DMS 273 treated with DMSO at 0.1 percent for 48 hours (cell line): ENCODE measurements at places on chromosomes 3 and 15.

GRCh38 chr3:55491296-55491816 lies 4.2 kb upstream of the WNT5A start:
- DNase-seq: peak; percentile 24

DNA sequence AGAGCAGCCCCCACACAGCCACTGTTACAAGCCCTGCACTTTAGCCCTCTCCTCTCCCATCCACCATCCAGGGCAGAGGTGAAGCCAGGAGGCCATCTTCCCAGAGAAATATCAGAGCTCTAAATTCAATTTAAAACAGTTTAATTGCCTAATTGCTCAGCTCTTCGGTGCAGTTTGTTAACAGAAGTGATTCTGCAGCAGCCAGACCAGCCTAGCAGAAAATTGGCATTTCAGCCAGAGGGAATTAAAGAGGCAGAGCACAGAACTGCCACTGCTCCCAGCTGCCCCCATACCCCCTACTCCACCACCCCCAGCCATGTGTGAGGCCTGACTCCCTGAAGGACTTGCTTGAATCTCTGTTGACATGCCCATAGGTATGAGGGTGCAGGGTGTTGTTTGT lies 38.5 kb downstream of the TPRA1 start:
- DNase-seq: no peak

DNA sequence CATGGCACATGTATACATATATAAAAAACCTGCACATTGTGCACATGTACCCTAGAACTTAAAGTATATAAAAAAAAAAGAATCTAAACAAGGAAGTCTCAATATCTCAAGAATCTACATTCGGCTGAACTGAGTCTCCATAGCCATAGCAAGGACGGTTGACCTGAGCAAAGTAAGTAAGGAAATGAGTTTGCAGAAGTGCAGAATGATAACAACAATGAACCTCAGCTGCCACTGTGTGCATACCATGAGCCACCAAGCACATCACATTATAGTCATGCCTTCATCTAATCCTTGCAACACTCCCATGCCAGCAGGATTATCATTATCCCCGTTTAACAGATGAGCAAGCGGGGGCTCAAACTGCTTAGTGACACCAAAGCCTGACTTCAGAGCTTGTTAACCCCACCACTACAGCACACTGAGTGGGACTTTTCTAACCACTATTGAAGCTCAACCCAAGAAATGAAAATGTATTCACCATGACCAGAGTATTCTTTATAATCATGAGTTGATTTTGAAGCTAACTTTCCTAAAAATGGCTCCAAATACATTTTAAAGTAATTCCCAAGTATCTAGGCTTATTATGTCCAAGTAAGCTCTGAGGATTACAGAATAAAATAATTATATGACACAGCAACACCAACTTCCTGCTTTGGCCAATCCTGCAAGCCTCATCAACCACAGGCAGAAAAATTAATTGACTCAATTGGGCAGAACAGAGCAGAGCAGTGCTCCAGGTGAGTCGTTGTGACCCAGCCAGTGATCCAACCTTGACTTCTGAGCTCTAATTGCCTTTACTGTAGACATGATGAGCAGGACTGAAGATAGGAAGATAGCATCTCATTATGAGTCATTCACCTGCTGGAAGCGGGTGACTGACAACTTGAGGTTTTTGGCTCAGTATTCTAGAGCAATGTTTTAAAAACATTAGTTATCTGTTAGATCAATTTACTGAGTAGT lies 47.3 kb upstream of the IL12A start:
- no peak for DNase-seq

DNA sequence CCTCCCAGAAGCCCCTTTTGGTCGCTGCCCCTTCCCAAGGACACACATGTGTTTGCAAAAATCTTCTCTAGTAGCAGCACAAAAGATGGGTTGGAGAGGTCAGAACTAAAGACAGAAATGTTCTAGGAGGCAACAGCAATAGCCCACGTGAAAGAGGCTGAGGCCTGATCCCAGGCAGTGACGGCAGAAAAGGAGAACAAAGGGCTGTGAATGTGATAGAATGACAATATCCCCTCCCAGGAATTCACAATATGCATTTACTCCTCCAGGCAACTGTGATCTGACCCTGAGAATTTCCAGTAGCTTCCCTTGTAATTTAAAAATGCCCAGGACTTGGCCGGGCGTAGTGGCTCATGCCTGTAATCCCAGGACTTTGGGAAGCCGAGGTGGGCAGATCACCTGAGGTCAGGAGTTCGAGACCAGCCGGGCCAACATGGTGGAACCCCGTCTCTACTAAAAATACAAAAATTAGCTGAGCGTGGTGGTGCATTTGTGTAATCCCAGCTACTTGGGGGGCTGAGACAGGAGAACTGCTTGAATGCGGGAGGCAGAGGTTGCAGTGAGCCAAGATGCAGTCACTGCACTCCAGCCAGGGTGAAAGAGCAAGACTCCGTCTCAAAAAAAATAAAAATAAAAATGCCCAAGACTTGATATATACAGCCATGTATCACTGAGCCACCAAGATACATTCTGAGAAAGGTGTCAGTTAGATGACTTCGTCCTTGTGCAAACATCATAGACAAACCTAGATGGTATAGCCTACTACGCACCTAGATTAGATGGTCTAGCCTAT lies 43.6 kb upstream of the PIAS1 start:
- DNase-seq: no peak

DNA sequence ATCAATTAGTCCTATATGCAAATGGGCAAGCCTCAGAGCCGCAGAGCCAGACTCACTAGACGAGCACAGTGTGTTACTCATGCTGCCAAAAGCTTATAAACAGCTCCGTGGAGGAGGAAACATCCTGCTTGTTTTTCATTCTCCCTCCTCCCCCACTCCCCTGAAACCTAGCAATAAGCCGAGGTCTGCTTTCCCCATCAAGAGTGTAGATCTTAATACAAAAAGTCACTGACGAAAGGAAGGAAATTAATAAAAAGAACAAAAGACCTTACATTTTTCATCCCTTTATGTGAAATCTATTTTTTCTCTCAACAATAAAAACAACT lies 88.5 kb downstream of the XXYLT1 start:
- DNase-seq: peak; percentile 16

- DNase-seq: no peak
Observed at GRCh38 chr3:41630708-41631107, 331.2 kb downstream of the ULK4 start.

GRCh38 chr3:14285548-14285925 lies 106.9 kb downstream of the LSM3 start:
- peak; percentile 85 for DNase-seq

DNA sequence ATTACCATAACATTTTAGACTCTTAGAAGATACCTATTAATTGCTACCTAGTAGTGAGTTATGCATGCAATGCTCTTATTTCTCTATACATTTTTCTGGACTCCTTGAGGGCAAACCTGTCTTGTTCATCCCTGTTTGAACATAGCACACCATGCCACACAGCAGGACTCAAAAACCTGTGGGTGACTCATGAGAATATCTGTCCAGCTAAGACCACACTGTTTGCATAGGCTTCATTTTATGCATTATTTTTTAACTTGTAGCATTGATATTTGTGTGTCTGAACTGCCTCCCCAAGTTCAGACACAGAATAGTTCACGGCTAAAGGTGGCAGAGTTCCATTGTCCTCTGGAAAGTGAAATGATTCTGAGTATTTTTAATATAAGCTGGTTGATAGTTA lies 1.8 kb downstream of the LMCD1 start:
- DNase-seq: no peak

DNA sequence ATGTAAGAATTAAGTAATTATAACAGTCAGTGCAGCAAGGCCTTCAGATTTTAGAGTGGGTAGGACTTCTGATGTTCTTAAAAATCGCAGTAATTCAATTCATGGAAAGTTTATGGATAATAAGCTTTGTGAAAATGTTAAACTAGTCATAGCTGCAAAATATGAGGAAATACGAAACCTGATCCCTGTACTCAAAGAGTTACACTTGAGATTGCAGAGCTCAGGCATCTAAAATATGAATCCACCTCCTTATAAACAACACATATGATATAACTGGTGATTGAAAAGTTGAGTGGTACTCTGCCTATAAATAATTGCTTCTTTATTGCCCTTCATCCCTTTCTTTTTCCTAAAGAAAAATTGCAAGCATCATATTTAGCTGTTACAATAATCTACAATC lies 473.3 kb downstream of the OTOL1 start:
- no peak for DNase-seq

DNA sequence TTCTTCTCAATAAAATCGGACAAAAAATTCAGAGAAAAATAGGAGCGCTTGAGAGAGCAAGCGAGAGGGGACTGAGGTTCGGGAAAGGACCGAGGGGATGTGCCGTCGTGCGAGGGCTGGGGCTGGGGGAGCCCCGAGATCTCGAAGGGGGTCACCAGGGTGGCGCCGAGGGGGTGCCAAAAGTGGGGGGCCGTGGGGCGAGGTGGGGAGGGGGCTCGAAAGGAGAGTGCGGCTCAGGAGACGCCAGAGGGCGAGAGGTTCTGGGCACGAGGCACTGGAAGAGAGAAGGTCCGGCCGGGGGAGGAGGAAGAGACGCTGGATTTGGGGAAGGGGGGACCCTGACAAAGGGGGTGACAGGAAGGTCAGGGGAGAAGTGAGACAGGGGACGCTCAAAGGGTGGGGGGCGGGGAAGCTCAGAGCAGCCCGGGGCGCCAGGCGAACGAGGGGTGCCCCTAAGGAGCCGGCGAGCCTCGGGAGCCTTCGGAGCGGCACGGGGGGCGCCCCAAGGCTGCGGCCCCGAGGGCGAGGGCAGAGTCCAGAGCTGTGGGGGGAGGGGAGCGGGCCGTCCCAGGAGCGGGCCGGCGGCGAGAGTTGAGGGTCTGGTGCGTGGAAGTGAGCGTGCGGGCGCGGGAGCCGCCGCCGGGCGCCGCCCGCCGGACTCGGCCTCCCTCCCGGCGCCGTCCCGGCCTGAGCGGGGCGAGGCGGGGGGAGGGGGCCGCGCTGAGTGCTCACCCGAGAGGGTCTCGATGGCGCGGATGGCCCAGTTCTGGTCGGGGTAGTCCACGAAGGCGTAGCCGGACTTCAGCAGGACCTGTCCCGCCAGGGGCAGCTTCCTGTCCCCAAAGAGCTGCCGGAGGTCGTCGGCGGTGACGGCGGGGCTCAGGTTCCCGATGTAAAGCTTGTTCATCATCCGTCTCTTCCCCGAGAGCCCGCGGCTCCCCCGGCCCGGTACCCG lies 514 bp downstream of the IGF2BP2 start:
- DNase-seq: no peak

- DNase-seq: no peak
Observed at GRCh38 chr3:167198949-167199600, 181.0 kb downstream of the ZBBX start.

DNA sequence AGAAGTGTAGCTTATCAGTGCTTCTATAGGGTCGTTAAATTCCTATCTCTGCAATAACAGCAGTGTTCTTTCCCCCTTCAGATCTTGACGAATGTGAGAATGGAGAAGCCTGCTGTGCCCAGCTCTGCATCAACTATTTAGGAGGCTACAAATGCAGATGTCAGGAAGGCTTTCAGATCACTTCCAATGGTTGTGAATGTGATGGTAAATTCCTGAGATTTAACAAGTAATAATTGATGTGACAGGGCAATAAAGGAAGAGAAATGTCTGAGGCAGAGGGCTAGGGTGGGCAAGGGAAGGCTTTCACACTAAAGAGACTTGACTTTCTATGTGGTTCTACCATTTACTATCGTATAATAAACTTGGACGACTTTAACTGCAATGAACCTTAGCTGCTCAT lies 711.7 kb upstream of the GOLIM4 start:
- no peak for DNase-seq

GRCh38 chr3:75303741-75304140 lies 360.4 kb upstream of the FRG2C start:
- DNase-seq: no peak

- DNase-seq: no peak
Observed at GRCh38 chr3:64454179-64454578, 228.9 kb upstream of the PRICKLE2 start.

- no peak for DNase-seq
Observed at GRCh38 chr3:36366308-36366707, 14.0 kb upstream of the STAC start.

GRCh38 chr3:176068750-176069149 lies 1128.5 kb downstream of the TBL1XR1 start:
- no peak for DNase-seq

- DNase-seq: peak; percentile 54
Observed at GRCh38 chr3:63960048-63960711, 48.0 kb upstream of the SCAANT1 start.

GRCh38 chr15:31080591-31081014 lies 20.9 kb downstream of the TRPM1 start:
- DNase-seq: no peak

GRCh38 chr3:116018646-116019045 lies 395.3 kb downstream of the GAP43 start:
- DNase-seq: no peak

DNA sequence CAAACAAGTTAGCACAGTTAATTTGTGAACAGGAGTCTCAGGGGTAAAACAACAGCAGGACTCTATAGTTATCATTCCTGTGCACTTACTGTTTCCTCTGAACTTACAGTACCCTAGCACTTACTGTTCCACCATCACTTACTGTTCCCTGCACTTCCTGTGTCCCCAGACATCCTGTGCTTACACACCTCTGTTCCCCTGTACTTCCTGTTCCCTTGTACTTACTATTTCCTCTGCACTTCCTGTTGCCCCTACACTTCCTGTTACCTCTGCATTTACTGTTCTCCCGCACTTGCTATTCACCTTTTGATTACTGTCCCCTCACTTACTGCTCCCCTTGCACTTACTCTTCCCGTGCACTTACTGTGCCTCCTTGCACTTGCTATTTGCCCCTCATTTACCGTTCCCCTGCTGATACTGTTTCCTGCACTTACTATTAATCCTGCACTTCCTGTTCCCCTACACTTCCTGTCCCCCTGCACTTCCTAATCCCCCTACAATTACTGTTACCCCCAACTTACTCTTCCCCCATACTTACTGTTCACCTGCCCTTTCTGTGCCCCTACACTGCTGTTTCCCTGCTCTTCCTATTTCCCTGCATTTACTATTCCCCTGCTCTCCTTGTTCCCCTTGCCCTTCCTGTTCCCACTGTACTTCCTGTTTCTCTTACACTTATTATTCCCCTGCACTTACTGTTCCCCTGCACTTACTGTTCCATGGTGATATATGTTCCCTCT lies 30.3 kb downstream of the TPRA1 start:
- peak; percentile 46 for DNase-seq

- no peak for DNase-seq
Observed at GRCh38 chr3:161413855-161414210, 42.5 kb upstream of the SPTSSB start.
